Activated T-helper 2 cell treated with anti-CD3 and anti-CD28 coated beads, Interferon-gamma antibody, Interleukin-2, Interleukin-4, amounts not matched to agents 10 μg/mL and 5 μg/mL and 100 μg/mL, durations not matched to agents 14 hours and 24 hours and 36 hours (primary cell): ENCODE measurements at places on chromosomes 5 and 9. TPM values are rescaled to one million over a fixed set of nuclear protein-coding genes. Genes with fewer than 3 reads are reported as not detected.

- no peak for DNase-seq
Measured at GRCh38 chr9:133935328-133936005, 56.7 kb downstream of the VAV2 start.

Gene MAMDC4
- total RNA-seq = 19.0 and 21.0 TPM in 2 replicates

- DNase-seq = no peak
Measured at GRCh38 chr5:111425205-111425604, 87.1 kb downstream of the STARD4 start.

Gene AHRR
- 33.3 and 34.9 TPM in 2 replicates for total RNA-seq

DNA sequence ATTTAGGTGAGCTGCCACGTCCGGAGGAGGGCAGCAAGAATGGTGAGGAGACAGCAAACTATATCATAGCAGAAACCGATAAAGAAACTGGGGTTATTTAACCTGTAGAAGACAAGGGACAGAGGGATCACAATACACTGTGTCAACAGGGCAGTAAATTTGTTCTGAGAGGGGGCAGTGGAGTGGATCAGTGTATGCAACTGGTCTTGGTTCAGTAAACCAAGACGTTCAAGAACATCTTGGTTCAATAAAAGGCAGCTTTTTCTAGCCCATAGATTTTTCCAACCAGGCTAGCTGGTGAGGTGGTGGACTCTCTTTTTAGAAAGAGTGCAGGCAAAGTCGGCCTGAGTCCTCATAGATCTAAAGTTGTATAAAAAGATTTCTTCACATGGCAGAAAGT, 55.3 kb downstream of the PLAC8L1 start:
- DNase-seq = no peak

Gene NUTM2G
- not detected in 2 replicates for total RNA-seq

Gene NSUN2
- total RNA-seq = 124 and 125 TPM in 2 replicates

- no peak for DNase-seq
Measured at GRCh38 chr9:89817151-89817950, 212.5 kb downstream of the GADD45G start.

DNA sequence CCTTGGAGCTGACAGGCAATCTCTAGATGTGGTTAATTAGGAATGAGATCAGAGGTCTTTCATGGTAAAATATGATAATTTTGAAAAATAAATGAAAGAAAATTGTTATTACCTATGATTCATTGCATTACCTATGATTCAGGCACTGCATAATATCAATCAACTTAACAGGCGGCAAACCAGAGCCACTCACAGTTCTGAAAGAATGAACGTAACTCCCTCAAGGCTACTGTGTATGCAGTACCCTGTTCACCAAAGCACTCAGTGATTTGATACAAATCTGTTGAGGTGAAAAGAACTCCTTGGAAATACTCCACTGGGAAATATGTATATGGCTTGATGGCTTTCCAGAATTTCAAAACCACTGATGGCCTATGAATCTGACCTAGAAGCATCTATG, 398.9 kb downstream of the ACTL7B start:
- DNase-seq = no peak

Gene RALGPS1
- 2.4 and 3.1 TPM in 2 replicates for total RNA-seq

Gene ASS1
- total RNA-seq = 2.4 and 3.2 TPM in 2 replicates

GRCh38 chr5:156531199-156531598, 204.2 kb downstream of the SGCD start:
- no peak for DNase-seq

Gene FAM78A
- total RNA-seq = 55.3 and 55.5 TPM in 2 replicates

Gene HRH2
- total RNA-seq = 34.3 and 37.1 TPM in 2 replicates

Gene CACNA1B
- total RNA-seq = 0.02 TPM in 1 of 2 replicates, not detected in the other

GRCh38 chr5:136228136-136228757, 35.3 kb upstream of the SMIM32 start:
- no peak for DNase-seq

GRCh38 chr5:74641735-74642542, 1.4 kb upstream of the ENC1 start:
- no peak for DNase-seq
